ENCODE measurements at places on chromosomes 6 and 20.

DNA sequence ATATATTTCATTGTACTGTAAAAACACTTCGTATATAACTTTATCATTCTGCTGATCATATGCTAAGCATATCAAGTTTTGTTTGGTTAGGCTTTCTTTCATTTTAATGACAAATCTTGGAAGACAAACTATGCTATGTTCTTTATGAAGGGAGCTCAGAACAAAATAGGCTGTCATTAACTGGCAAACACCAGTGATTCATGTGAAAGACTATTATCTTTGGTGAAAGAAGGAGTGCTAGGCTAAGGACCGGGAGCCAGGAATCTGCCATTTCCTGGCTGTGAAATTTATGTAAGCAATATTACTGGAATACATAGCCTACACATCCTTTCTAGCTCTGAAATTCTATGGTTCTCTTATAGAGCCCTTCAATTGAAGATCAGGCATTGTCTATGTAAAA is 136.2 kb upstream of the CCN2 start:
- no peak for DNase-seq

- DNase-seq, result no peak
Measured at GRCh38 chr6:15090745-15091384, 155.0 kb upstream of the JARID2 start.

DNA sequence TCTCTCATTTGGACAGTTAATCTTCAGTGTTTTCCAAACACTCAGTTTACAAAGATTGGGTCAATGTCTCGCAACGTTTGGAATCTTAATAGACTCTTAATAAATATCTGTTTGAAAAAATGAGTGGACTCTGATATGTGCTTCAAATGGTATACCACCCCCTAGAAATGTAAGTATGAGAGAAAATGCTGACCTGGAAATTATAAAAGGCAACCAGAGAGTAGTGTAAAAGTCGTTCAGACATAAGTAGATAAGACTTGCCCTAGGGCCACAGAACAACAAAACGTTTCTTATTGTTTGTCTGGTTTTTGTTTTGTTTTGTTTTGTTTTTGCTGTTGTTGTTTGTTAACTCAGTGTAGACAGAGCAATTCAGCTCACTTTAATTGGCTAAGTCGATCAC is 97.4 kb upstream of the SPTLC3 start:
- DNase-seq, result no peak

DNA sequence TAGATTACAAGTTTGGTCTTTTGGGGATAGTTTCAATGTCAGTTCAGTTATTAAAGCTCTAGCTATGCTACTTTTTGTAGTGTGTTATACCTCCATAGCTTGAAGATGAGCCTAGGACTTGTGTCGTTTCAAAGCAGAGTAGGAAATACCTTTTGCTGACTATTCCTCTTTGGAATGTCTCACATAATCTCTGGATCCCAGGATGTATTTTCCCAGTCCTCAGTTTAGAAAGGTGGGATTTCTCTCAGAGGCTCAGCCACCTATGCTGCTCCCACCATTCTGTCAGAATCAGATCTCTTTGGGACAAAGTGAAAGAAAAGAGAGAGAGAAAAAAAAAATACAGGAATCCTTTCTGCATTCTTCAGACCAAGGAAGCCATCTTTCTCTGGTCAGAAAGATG is 567.5 kb upstream of the IMPG1 start:
- DNase-seq, result no peak

DNA sequence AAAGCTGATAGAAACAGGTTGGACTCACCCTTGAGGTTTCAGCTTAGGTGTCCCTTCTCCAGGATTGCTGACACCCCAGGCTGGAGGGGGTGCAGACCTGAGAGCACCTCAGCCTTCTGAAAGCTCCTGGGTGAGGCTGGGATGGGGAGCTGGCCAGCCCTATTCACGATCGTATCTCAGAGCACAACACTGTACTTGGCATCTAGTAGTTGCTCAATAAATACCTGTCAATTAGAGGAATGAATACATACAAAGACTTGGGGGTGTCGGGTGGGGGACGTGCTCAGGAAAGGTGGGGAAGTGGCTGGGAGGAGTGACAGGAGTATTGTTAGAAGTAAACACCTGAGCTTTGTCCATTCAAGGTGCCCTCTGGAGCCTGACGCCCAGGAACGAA is 61.7 kb downstream of the SLC2A10 start:
- no peak for DNase-seq

DNA sequence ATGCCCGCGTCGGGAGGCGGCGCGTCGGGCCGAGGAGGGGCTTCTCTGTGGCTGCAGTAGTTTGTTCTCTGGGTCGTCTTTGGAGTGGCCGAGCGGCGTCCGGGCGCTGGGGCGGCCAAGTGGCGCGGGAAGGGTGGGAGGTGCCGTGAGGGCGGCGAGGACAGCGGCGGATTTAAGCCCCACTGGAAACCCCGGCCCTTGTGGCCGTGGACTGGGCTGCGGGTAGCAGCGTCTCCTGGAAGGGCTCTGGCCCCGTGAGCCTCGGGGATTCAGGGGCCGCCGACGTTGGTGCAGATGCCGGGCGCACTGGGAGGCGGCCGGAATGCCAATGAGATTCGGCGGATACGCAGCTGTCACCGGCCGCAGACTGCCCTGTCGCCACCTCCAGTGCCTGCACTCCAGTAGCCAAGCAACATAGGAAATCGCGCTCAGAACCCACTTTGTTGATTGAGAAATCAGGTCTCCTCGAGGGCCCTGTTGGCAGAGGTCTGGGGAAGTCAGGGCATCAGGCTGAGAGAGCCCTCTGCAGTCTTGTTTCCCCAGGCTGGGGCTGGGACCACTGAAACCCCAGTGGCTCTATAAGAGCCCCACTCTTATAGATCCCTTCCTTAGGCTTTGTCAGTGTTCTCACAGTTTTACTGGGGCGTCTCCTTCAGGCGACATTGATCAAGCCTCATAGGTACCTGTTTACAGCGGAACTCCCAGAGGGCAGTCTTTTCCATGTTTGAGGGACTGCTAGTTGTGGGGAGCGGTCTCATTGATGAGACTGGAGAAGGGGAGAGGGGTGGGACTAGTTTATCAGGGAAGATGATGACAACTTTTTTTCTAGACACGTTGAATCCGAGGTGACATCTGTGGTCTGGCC is 642 bp downstream of the GZF1 start:
- no peak for DNase-seq

GRCh38 chr20:44659931-44660330 is 8.4 kb upstream of the ADA start:
- no peak for DNase-seq

DNA sequence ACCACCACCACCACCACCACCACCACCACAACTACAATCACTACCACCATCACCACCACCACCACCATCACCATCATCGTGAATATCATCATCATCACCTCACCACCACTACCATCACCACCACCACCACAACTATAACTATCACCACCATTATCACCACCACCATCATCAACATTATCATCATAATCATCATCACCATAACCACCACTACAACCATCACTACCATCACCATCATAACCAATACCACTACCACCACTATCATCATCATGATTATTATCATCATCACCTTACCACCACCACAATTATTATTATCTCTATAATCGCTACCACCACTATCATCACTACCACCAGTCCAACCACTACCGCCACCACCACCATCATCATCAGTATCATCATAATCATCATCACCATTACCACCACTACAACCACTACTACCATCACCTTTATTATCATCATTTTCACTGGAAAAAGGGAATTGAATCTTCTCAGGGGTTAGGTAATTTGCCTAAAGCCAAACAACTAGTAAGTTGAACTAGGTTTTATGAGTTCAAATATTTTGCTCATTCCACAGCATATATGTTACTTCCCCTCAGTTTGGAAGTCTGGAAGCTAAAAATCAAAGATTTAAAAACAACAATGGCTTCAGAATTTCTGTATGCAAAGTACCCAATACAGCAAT is 8.3 kb downstream of the RIPOR2 start:
- no peak for DNase-seq

DNA sequence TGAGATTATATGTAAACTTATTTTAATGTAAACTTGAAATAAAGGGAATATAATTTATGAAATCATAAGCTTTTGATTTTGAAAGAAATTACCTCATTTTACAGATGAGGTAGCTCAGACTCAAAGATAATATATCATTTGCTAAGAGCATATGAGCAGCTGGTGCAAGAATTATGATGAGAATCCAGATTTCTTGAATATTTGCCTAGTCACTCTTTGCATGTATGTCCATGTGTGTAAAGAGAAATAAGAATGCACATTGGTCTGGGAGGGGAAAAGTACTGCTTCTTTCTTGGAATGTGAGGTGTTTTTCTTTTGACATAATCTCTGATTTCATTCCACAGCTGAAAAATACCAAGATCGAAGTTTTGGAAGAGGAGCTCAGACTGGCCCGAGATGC is 11.1 kb upstream of the SNRNP48 start:
- no peak for DNase-seq

GRCh38 chr6:43396408-43397149 is 27.1 kb upstream of the ZNF318 start:
- DNase-seq, result no peak

DNA sequence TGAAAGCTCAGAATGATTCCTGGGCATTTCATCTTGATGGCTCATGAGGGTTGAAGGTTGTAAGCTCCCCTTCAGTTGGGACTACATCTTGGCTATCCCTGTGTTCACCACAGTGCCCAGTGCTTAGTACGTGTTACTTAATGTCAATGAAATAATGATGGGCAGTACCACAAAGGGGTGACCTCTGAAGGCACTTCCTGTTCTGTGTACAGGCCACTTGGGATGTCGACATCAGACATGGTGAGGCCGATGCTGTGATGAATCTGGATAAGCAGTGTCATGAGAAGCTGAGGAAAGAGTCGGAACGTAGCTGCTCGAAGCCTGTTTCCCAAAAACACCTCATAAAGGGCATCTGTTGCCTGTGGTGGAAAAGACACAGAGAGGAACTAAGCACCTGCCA is 27.6 kb upstream of the RBL1 start:
- no peak for DNase-seq

DNA sequence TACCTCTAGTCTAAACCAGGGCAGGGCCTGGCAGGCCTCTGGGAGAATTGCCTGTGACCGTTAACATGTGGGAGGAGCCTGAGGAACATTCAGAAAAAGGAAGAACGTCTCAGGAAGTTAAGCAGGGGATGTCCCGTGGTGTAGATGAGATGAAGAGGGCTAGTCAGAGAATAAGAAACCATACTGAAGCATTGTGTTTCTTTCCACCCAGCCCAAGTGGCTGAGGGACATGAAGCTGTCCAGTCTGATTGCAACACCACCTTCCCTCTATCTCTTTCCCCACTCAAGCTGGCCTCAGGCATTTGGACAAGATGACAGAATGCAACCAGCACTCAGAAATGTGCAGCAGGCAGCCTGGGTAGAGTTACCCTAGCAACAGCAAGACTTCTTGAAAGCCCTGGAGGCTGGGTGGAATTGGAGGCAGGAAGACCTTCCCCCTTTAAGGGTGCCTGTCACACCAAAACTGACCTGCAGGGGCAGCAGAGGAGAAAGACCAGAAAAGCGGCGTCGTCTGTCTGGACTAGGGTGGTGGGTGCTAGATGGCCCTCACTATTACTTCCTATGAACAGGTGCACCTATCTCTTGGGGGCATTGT is 186.1 kb downstream of the UNC5CL start:
- peak; percentile 83 for DNase-seq

GRCh38 chr6:170317076-170317475 is 10.5 kb downstream of the FAM120B start:
- no peak for DNase-seq

DNA sequence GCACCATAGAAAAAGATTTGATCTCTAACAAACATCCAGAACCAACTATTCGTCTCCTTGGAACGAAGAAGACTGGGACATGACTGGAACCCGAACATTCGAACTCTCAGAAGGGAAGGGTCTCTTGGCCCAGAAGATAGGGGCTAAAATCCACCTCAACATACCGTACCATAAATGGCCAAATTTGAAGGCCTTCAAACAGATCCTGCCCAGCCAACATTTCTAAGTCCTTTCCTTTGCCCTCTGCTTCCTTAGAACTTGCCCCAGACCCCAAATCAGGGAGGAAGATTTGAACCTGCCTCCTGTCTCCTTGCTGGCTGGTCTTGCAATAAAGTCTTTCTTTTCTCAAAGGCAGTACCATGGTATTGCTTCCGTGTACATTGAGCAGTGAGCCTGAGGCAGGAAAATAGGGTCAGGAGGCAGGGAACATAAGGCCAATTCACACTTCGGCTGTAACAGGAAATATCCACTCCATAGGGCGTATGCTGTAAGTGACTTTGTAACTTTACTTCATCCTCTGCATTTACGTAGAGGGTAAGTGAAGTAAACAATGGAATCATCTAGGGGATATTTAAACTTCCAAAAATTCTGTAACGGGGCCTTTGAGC is 1.8 kb upstream of the PXDC1 start:
- DNase-seq, result no peak

DNA sequence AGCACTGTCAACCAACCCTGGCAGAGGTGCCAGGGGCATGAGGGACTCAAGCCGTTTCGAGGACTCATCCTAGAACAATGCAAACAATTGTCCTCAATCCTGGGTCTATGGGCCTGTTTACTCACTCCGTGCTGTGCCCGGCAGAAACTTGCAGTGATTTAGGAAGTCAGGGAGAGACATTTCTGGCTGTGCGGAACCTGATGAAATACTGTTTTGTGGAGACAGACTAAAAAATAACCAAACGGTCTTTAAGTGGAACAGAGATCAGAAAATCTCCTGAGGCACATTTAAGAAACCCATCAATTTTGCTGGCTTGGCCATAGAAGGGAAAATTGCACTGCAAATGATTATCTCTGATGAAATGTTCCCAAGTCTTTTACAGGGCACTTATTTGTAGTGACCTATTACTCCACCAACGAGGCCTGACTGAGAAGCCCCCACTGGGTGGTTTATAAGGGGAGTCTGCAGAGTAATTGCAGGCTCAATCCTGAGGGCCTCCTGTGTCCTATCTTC is 79.8 kb upstream of the KCNK16 start:
- DNase-seq, result no peak

DNA sequence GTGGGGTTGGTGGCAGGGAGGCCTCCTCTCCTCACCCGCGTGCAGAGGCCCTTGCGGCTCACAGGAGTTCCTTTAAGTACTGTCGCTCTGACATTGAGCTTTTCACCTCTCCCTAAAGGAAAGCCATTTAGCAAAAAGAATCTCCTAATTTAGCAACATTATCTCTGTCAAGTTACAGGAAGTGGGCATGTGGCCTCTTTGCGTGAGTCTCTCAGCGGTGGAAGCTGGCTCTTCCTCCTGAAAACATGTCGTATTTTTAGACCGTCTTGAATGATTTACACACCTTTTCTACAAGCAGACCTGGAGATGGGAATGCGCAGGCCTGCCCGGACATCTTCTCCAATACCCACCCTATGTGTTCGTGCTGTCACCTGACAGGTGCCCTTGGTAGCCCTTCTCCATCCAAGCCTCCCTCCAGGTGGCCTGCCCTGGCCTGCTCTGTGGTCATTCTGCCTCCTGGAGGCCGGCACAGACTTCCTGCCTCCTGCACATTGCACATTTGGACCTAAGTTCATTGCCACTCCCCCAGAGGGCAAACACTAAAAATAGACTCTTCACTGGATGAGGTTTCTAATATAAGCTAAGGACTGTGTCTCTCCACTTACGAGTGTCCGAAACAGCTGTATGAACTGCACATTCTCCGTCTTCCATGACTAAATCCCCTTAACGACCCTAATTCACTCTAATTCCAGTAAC is 18.5 kb upstream of the PHACTR3 start:
- no peak for DNase-seq
